ENCODE measurements at places on chromosomes 2 and 18.

GRCh38 chr2:60544062-60544461 is 9.4 kb downstream of the BCL11A start:
- no peak for DNase-seq

GRCh38 chr18:79611040-79611681 is 68.4 kb upstream of the CTDP1 start:
- DNase-seq = peak; percentile 84

GRCh38 chr2:125224830-125225229 is 1199.7 kb downstream of the CNTNAP5 start:
- no peak for DNase-seq

- no peak for DNase-seq
These were observed 36.5 kb upstream of the TNFRSF11A start for GRCh38 chr18:62288665-62289008.

DNA sequence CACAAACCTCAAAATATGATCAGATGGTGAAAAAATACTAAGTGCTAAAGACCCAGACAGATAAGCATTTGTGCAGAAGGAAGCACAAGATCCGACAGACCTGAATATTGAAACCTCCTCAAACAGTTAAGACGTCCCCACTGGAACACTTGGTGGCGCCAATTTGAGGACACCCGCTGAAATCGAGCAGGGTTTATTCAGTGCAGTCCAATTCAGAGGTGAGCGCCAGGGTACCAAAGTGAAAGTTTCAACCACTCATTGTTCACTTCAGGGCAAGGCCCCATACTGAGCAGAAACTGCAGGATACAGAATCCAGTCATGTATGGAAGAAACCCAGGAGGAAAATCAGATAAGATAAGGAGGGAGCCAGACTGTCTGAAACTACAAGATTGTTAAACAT is 417.6 kb downstream of the LRRTM4 start:
- no peak for DNase-seq

DNA sequence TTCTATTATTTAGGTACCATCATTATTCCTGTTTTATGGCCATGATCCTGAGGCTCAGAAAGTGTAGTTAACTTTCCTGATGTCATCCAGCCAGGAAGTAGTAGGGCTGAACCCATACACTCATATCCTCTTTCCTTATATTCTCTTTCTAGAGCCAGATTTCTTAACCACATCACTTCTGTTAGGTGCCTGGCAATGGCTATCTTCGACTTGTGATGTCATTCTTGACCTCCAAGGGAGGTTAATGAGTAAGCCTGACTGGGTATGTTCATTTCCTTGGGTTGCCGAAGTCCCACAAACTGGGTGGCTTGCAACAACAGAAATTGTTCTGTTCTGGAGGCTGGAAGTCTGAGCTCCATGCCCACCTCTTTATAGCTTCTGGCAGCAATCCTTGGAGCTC is 43.4 kb downstream of the ITGB6 start:
- DNase-seq = no peak

- no peak for DNase-seq
These were observed 15.6 kb upstream of the CXCR4 start for GRCh38 chr2:136133586-136133985.

DNA sequence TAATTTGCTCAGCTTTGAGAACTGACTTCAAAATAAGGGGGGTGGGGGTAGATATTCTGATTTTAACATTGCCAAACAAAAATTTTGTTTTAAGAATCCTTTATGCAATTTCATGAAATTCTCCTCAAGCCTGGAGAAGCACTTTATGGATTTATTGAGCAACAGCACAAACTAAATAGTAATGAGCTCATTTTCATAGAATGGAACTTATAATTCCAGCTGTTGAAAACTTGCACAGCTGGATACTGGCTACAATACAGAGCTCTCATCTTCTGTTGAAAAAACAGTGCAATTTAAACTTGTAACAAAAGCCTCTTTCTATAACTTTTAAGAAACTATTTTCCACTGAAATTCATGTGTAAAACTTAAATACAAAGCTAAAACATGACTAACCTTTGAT is 137.6 kb upstream of the FN1 start:
- DNase-seq = no peak

Data from right atrium auricular region (tissue), 2 donors.